ENCODE measurements at places on chromosomes 7 and 10.
A peak's percentile ranks its signal among the peaks of the same experiment; 100 is the strongest.

DNA sequence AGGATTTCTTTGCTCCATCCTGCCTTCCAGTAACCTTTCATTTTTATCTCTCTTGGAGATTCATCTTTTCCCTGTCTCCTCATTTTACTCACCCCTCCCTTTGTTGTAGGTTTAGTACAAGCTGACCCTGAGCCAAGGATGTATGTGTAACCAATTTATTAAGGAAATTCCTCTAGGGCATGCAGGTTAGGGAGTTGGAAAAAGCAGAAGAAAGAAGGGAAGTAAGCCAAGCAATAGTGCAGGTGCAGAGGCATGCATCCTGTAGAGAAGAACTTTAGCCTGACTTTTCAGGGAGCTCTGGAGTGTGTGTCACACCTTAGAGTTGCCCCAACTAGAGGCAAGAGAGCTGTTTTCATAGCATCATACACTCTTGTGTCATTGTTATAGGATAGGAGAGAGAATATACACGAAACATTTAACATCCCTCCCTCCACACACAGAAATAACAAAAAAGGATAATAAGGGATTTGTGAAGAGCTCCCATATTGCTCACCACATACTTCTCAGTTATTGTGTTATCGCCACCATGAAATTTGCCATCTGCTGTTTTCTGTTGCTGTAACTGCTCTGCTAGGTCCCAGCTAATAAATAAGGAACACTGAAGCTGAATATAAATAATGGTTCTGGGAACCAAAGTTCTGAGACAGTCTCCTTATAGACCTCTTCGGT, 21.8 kb upstream of the SEMA3C start:
- DNase-seq, result peak; percentile 18

DNA sequence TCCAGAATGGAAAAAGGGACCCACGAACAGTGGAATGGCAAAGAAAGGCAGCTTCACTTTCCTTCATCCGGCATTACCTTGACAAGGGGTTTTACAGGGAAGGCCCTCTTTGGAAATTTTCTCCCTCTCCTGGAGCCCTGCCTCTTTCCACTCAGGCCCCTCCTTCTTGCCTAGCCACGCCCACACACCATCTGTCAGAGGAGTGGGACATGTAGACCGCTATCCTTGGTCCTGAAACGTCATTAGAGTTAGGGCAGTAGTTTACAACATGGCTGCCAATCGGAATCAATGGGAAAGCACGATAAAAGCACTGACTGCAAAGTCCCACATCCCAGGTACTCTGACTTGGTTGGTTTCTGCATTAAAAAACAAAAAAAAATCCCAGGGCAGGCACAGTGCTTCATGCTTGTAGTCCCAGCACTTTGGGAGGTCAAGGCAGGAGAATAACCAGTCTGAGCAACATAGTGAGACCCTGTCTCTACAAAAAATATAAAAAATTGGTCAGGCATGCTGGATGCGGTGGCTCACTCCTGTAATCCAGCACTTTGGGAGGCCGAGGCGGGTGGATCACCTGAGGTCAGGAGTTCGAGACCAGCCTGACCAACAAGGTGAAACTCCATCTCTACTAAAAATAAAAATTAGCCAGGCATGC, 96.4 kb downstream of the MARCHF5 start:
- peak; percentile 57 for DNase-seq

GRCh38 chr10:116723428-116724281, 18.7 kb downstream of the HSPA12A start:
- DNase-seq, result no peak

DNA sequence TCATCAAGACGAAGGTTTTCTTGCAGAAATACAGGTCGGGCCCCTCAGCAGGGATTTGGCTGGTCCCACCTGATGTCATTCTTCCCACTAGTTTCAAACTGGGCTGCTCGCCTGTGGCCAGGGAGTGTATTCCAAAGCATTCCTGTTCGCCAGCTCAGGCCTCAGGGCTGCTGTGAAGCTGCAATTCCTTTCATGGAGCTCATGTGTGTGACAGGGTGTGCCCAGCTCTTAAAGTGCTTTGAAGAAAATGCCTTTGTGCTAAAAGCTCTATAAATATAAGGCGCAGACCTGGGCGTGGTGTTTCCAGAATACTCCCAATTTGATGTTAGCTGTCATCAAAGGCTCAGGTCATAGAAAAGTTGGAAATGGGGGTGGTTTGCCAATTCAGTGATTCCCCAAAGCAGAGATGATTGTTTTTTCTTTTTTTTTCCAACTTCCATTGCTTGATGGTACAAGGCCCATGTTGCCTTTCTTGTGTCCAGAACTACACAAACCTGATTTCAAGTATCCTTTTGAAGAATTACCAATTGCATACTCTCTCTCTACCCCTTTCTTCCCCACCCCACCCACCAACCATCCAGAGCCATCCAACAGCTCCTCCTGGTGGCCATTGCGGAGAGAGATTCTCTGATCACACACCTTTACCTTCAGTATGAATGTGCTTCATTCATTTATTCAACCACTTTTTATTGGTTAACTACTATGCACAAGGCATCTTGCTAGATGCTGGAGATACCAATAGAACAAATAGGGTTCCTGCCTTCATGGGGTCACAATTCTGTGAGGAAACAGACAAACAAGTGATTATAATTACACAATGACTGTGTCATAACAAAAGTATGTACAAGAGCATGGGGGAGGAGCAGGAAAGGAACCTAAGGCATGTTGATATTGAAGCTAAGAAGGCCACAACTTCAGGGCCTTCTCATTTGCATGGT, 297.3 kb upstream of the LYZL1 start:
- DNase-seq, result peak; percentile 82

GRCh38 chr10:52874581-52874980, 102.0 kb upstream of the MBL2 start:
- no peak for DNase-seq

- DNase-seq, result peak; percentile 98
These were observed 162.6 kb upstream of the AKR1E2 start for GRCh38 chr10:4663162-4663992.

GRCh38 chr10:78432583-78432982, 398.9 kb downstream of the RPS24 start:
- no peak for DNase-seq

DNA sequence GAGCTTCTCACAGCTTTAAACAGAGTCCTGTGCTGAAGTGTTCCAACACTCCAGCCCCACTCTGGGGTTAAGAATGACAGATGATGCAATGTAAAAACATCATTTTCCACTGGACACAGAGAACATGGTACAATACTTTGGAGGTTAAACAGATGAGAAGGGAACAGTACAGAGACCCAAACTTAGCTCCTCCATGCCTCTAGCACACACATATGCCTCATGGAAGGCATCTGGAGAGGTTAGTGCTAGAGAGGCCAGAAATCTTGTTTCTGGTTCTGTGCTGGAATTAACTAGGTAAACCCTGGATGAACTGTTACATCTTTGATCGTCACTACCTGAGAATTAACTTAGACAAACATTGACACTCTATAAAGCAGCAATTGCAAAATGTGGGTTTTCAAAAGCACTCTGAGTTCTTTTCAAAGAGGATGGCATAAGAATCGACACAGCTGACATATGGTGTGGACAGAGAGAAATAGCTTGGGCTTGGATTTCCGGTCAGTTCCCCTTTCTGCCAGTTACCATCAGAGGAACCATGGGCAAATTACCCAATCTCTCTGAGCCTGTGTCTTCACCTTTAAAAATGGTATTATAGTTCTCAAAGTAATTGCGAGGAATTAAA, 81.9 kb downstream of the KCNMA1 start:
- no peak for DNase-seq

- DNase-seq, result peak; percentile 66
These were observed 22.2 kb upstream of the SRGN start for GRCh38 chr10:69065406-69066361.

DNA sequence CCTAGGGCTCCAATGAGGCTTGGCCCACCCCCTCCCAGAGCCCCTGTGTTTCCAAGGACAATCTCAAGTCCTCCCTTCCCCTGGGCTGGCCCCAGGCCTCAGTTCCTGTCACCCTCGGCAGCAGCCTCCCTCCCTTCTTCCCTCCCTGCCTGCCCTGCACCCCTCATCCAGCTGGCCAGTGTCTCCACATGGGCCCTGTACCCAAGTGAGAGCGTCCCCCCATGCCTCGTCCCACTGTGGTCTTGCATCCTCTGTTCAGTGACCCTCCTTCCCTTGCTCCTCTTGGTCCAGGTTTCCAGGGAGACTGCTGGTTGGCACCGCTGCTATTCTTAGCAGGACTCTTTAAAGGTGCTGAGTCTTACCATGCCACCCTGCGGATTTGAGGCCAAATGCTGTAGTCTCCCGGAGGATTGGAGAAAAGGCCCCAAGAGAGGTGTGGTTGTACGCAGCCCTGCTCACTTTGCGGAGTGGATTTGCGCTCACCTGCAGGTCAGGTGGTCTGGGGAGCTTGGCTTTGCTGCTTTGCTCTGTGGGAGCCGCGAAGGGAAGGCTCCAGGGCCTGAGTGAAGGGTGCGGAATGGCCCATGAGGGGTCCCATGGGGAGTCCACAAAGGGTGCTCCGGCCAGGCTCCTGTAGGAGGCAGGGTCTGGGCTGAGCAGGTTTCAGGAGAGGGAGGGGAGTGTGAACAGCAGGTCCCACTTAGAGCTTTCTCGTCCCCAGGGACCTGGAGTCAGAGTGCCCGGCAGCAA, 519.2 kb downstream of the TCERG1L start:
- DNase-seq, result no peak

DNA sequence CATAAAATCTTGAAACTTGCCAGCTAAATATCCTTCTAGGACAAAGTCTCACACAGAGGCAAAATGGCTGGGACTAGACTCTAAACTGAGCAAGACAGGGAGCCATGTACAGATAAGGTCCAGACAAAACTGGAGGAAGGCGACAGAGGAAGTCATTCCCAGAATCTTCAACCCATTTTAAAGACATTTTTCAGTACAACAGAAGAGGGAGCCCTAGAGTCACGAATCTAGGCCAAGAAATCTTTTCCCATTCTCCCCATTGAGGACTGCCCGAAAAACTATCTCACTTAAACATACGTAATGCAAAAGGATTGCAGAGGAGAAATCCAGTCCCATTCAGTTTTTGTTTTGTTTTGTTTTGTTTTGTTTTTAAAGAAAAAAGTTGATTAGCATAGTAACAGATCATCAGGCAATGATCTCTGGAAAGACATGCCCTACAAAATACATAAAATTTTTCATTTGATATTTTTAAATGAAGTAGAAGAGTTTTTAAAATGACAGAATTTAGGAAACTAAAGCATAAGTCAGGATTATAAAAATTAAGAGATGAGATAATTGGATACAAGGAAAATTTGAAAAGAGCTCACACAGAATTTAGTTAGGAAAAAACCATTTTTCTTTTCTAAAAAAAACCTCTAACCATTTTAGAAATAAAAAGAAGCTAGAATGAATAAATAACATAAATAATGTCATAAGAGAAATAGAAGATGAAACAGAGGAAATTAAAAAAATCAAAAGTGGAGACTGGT, 16.9 kb upstream of the PRF1 start:
- peak; percentile 71 for DNase-seq

GRCh38 chr10:94631077-94631875, 52.3 kb upstream of the CYP2C18 start:
- no peak for DNase-seq

- DNase-seq, result no peak
These were observed 56.4 kb downstream of the CTBP2 start for GRCh38 chr10:125103924-125104323.

DNA sequence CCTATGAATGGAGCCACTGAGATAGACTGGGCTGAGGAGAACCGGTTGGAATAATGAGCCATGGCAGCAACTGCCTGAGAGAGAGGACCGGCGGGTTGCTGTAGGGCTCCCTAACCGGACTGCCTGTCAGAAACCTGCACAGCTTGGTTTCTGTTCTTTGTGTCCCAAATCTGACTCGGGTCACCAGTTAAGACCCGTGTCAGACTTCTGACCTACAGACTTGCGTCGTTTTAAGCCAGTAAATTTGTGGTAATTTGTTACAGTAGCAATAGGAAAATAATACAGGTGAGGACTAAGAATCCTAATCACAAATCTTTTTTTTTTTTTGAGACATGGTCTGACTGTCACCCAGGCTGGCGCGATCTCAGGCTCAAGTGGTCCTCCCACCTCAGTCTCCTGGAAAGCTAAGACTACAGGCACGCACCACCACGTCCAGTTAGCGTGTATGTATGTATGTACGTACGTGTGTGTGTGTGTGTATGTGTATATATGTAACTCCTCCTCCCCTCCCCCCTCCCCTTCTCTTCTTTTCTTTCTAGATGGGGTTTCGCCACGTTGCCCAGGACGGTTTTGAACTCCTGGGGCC, 672 bp upstream of the DDX56 start:
- DNase-seq, result no peak

GRCh38 chr10:78578929-78579328, 489.8 kb upstream of the ZMIZ1 start:
- no peak for DNase-seq

GRCh38 chr7:129831424-129832058, 121.2 kb downstream of the UBE2H start:
- peak; percentile 98 for DNase-seq

DNA sequence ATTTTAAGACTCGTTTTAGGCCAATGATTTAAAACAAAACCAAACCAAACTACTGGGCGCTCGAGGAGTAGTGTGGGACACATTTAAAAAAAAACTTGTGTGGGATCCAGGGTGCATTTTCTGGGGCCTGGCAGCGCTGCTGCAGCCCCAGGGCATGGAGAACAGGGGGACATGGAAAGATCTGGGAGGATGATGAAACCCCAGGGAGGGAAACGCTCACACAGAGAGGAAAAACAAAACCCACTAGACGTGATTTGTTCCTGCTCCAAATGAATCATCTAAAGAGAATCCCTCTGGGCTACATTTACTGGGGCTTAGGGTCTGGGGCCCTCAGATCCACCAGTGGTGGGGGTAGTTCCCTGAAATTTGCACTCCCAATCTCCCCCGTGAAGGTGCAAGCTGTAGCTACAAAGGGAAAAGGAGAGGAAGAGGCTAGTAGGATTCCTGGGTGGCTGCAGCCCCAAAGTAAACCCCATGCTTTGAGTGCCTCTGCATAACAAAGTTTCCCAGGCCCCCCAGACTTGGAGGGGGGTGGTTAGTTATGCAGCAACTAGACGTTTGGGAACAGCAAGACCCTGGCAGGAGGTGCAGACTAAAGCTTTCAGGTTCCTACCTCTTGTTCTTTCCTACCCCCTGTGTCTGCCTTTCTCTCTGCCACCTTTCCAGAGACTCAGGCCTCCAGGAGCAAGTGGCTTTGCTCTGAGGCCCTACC, 14.5 kb upstream of the HOXA13 start:
- peak; percentile 51 for DNase-seq

DNA sequence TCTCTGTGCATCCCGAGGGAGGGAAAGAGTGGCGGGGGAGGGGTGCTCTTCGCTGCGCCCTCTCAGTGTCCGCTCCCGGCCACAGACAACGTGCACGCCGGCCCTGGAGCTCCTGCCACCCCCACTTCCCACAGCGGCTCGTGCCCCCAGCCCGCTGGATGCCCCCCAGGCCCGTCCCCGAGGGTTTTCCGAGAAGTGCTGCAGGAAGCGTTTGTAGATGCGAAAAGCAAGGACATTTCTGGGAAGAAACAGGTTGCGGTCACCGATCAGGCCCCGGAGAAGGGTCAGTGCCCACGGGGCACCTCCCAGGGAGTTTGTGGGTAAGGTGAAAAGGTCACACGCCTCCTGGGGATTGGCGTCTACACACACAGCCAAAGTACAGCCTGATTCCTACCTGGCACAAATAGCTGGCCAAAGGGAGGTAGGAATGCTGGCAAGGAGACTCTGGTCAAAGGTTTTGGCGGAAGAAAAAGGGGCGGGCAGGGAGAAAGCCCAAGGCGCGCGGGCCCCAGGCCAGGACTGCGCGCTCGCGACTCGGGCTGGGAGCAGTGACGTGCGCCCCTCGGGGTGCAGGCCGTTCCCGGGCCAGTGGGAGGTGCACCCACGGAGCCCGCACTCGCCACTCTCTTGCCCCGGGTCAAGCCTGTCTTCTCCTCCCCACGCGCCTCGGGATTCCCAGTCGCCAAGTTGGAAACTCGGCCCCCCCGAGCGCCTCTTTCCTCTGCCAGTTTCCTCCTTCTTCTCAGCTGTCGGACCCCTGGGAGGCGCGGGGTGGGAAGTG, 1.5 kb upstream of the NRP1 start:
- DNase-seq, result peak; percentile 82

Measured in EL (cell line).